ENCODE measurements at places on chromosomes 4 and X. TPM values are rescaled to one million over a fixed set of nuclear protein-coding genes. Genes with fewer than 3 reads are reported as not detected.

- no peak for DNase-seq
These were observed 991.4 kb downstream of the CCSER1 start for GRCh38 chr4:91118597-91118996.

DNA sequence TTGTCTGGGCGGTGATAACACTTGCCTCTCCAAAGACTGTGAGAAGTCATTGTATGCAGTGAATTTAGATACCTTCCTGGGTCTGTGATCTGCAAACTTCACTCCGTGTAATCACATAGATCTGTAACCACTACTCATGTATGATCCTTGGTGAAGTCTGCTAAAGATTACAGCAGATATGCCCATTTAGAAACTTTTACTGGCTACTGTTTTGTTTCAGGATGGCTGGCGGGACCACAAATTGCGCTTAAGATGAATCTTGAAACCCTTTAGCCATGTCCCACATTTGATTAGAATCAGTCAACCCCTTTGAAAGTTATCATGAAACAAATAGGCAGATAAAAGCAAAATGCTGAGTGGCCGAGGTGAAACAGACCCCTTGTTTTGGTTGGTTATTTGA, 126.5 kb upstream of the SCML1 start:
- no peak for DNase-seq

DNA sequence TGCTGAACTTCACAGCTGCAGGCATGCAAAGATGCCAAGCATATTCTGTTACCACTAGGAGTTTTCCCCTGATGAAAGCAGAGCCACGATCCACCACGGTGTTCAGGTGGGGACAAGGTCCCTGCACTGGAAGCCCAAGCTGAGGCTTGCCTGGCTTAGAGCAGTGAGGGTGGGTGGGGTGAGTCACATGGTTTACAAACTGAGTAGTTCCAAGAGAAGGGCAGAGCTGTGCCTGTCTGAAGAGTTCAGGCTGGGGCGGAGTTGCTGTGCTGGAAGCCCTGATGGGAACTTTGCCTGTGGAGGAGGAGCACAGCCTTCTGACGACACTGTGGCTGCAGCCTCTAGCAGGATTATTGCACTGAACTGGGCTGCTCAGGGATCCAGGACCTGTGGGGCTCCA, 45.5 kb downstream of the FAM9B start:
- DNase-seq: peak; percentile 74

GRCh38 chr4:109078724-109079123, 223.7 kb downstream of the COL25A1 start:
- no peak for DNase-seq

The NAA11 gene
- total RNA-seq: not detected

The CXCL3 gene
- total RNA-seq: not detected

The SH3BGRL gene
- total RNA-seq: 111 TPM

The CA5B gene
- 24.2 TPM for total RNA-seq

Measured in ureter (tissue), 1 donor.